ENCODE measurements at places on chromosomes 7 and 10.

GRCh38 chr7:155208681-155209477 is 88.8 kb upstream of the INSIG1 start:
- DNase-seq: no peak

DNA sequence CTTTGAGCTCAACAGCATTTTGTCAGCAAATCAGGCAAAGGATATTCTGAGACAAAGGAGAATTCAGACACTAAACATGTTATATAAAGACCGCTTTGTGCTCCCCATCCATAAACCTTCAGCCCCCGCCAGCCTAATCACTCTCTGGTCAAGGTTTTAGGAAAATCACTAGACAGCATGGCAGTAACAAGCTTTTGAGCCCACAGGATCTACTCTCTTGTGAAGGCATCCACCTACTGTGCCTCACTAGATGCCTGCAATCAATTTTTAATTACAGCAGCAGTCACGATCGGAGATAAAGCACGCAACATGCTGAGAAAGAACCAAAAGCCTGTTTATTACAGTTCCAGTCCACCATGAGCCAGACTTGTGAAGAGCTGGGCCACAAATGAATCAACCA is 19.1 kb downstream of the PDE1C start:
- no peak for DNase-seq

GRCh38 chr10:51109801-51110533 is 35.7 kb downstream of the PRKG1 start:
- no peak for DNase-seq

DNA sequence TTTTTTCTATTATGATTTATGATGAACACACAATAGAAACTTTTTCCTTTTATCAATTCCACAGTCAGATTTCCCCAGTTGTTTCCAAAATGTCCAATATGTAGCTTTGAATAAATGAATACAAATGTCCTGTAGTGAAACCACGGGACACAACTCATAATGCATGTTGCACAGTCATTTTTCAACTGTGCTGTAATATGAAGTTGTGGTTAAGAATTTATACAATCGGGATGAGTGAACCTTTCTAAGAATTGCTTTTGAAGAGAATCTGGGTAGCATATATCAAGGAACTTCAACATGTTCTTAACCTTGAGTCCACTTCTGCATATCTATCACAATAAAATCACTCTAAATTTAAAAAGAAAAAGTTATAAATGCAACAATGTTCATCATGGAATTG is 14.6 kb upstream of the ST7 start:
- DNase-seq: no peak

DNA sequence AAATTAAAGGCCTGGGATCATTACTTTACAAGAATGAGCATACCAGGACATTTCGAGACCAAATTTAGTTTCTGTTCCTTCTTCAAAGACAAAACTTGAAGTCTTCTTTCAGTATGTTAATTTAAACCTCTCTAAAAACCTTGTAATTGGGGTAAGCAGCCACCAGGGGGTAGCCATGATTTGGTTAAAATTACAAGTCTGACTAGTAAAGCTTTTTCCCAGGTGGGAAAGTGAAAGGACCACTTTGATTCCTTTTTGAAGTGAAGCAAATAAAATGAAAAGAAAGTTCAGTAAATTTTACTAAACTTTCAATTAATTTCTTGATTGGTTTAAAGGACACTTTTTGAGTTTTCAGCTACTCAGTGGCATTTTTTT is 294.3 kb downstream of the BBS9 start:
- no peak for DNase-seq

DNA sequence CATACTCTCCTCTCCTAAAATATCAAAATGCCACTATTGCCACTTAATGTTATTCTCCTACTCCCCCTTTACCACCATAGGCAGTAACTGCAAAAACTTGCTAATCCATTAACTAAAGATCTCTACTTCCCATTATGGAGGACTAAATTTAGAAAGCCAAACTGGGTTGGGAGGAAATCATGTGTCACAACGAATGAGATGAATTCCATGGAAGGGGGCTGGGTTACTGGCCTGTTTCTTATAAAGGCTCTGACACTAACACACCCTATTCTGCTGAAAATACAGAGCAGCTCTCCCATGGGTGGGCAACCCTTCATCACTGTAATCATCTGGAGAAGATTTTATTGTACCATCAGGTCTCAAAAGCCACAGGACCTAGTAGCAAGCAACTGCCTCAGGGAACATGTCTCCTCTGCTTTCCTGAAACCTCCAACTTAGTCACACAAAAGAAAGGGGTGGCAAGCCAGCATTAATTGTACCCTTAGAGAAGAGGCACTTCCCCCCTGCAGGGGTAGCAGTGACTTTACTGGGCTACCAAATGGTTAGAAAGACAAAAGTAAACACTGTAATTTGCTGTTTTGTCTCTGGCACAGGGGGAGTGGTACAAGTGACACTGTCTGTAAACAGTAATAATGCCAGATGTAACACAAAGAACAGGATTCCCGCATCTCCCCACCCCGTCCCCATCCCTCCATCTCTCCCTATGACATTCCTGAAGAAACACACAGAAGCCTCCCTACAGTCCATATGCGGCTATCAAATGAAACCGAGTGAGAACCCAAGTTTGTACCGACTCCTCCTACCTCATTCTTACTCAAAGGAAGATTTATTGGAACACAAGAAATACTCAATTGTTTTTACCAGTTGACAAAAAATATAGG is 81.6 kb downstream of the ARMH3 start:
- no peak for DNase-seq

Data from type B pancreatic cell (in vitro differentiated cells).